Bronchial epithelial cell (primary cell): ENCODE measurements at places on chromosomes 3 and 15.

DNA sequence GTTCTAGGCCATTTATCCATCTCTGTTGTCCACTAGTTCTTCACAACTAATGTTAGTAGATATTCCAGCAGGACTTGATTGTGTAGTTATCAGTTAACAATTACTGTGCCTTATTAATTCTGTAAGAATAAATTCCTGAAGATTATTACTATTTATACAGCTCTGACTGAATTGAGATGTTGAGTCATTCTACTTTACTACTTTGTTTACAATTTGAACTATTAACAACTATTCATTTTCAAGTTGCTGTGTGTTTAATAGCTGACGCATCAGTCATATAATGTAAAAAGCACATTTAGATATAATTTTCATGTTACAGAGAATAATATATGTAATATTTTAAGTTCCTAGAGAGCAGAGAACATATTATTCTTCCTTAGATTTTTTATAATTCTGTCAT, 21.1 kb downstream of the DZIP3 start:
- DNase-seq, result no peak

DNA sequence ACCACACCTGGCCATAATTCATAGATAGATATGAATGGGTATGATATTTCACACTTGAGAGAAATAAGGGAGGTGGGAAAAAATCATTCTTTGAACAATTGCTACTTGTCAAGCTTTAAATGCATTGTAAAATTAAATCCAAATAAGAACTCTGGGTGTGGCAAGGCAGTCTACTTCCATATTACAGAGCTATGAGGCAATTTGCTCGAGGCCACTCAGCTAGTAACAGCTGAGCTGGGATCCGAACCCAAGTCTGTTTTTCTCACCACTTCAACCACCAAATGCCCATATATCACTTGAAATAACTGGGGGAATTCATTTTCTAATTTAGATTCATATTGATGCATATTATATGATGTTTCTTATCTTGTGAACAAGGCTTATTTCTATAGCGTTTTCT, 482.2 kb upstream of the ADAMTS9 start:
- no peak for DNase-seq

- peak; percentile 41 for DNase-seq
Observed at GRCh38 chr3:62586356-62586755, 213.0 kb upstream of the FEZF2 start.

DNA sequence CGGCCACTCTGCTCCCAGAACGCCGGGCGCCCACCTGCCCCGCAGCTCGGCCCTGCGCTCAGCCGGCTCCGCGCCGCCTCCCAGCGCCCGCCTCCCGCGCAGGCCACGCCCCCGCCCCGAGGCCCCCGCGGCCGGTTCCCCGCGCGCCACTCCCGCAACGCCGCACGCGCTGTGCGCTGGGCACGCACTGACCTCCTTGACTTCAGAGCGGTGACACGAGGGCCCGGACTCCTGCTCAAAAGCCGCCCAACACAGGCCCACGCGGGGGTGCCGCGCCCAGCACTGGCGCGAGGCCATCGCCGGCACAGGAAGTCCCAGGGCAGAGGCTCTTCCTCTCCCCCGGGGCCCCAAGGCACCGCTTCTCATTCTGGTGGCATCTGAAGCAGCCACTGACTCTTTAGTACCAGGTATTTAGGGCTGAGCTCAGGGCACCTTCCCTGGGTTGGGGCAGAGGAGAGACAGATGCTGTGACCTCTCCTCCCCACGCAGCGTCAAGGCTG, 12.4 kb downstream of the TNK2 start:
- no peak for DNase-seq

DNA sequence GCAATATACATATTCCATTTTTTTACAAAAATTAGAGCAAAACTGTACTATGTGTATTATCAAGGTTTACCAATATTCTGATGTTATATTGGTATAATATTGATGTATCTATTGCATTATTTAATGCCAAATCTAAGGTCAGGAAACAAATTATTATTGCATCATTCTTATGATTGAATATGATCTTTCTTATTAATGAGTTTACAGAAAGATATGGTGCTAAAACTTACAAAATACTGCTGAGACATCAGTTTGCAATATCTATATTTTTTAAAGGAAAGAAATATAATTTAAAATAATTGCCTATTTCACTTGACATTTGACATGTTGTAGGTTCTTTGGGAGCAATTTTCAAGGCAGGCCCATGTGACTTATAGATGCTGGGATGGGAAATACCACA, 357.6 kb downstream of the NLGN1 start:
- DNase-seq, result no peak

DNA sequence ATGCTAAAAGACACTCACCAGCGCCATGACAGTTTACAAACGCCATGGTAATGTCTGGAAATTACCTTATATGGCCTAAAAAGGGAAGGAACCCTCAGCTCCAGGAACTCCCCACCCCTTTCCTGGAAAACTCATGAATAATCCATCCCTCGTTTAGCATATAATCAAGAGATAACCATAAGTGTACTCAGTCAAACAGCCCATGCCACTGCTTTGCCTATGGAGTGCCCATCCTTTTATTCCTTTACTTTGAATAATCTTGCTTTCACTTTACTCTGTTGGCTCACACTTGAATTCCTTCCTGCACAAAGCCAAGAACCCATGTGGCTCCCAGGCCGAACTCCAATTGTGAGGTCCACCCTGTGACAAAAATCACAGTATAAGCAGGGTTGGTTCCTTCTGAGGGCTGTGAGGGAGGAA, 19.1 kb upstream of the FSTL1 start:
- no peak for DNase-seq

GRCh38 chr15:98777426-98777825, 129.1 kb downstream of the IGF1R start:
- no peak for DNase-seq

DNA sequence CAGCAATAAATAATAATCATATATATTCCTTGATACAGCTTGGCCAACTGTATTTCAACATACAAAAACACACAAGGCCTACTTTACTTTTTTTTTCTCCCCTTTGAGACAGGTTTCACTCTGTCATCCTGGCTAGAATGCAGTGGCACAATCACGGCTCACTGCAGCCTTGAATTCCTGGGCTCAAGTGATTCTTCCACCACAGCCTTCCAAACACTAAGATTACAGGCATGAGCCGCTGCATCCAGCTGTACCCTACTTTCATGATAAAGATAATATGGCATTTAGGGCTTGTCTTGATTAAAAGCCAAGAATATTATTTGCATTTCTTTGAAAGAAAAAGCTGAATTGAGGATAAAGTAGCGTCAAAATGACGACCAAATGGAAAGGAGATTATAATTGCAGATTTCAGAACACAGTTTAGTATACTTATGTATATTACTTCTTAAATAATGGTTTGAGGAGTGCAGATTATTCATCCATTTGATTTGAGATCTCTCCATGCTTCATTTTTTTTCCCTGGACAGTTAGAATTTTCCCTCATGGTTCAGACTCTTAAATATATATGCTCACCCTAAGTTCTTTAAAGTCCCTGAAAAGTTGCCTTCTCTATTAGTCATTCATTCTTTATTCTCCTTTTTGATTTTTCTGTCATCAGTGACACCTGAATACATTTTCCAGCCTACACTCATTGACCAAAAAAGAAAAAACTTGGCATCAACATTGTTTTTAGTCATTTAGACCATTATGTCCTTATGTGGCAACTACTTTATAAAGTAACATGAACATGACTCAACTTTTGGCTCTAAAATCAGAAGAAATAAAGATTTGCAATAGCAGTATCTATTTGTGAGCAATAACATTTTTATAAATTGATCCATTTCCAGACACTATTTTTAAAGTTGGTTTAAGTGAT, 48.5 kb upstream of the MLF1 start:
- peak; percentile 34 for DNase-seq

DNA sequence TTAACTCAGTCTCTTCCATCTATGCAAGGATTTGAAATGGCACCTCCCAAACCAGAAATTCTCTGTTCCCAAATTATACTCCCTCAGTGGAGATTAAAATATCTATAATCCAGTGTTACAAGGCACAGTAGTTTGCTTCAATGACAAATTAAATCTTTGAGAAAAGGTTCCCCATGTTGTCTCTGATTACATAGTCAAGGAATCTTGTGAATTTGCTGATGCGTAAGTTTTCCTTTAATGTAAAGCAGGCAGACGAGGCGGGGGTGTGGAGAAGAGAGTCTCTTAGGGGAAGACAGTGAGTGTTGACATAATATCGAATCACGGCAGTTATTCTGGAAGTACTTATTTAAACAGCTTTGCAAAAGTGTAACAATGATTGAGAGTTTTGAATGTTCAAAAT, 236.4 kb upstream of the RARB start:
- DNase-seq, result peak; percentile 35

- DNase-seq, result peak; percentile 72
Observed at GRCh38 chr15:89496155-89497098, at the start of gene RHCG. RHCG (minus strand) TSS chr15:89496583; CDS start chr15:89496544, 39 bp downstream.

DNA sequence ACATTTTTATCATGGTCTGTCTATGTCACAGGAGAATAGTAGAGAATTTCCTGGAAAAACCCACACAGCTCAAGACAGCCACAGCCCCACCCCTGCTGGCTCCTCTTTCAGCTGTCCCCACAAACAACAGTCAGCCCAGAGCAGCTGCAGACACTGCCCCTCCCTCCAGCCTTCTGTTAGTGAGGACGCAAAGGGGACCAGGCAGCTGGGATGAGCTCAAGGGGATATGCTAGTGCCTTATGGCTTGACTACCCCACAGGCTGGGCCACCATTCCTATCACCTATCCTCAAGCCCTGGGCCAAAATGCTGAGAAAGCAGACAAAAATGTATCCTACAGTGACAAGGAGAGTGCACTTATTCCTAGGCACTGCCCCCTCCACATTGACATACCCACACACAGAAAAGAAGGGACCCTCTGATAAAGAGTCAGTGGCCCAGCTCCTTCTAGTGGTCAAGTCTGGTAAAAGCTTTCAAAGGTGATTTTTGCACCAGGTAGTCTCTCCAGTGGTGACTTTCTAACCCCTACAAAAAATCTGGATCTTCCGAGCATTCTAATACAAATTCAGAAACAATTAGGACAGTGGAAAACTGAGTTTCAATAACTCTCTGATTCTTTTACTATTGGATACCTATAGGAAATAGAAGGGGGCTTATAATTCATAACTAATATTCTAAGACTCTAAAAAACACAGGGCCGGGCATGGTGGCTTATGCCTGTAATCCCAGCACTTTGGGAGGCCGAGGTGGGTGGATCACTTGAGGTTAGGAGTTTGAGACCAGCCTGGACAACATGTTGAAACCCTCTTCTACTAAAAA, 3.0 kb upstream of the MAP1A start:
- DNase-seq, result no peak

DNA sequence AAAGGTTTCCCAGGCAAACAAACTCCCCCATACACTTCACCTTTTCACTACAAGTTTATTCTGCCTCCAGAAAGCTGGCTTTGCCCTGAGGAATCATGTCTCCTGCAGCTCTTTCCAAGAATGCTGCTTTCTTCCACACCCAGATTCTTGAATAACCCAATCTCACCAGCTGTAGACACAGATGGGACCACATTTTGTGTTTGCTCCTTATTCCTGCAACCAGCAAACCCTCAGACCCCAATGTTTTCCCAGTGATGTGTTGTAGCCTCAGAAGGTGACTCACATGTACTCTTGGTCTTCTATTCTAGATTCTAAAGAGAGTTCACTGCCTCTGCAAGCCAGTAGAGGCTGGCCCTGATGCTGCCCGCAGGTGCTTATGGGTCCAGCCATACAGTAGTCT, 23.6 kb upstream of the TRIM59 start:
- peak; percentile 29 for DNase-seq

GRCh38 chr3:8416965-8417364, 84.7 kb upstream of the LMCD1 start:
- peak; percentile 44 for DNase-seq

GRCh38 chr3:191301017-191301416, 28.2 kb upstream of the CCDC50 start:
- DNase-seq, result no peak

DNA sequence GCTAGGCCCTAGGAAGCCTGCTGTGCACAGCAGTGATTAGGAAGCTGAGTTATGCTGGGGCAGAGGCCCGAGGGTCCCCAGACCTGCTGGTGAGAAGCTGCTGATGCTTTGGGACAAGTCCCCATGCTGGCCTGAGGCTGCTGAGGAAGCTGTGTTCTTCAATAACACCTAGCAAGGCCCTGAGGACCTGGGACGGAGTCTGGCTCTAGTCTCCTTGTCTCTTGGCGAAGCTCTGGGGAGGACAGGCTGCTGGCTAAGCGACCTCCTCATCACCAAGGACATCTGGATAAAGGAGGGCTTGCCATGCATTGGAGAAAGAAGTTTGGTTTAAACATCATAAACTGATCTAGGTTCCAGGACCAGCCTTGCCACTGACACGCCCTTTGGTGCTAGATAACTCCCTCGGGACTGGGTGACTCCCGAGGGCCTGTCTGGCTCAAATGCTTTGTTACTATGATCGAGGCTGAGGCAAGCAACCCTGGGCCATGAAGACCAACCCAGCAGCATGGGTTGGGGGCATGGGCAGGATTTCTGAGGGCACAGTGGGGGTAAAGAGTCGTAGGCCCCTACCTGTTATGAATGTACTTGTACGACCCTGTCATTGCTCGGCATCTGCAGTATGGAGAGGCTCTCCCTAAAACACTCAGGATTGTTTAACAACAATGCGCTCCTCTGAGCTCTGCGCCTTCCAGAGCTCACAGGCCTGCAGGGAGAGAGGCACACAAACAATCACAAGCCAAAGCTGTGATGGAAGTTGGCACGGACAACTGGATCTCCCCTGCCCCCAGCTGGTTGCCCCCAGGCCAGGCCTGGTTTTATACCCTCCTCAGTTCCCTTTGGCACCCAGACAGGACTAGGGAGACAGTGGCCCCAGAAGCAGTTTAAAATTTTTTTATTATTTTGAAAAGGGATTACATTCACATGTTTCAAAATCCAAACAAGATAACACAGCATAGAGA, 64.4 kb downstream of the LINGO1 start:
- DNase-seq, result no peak

- DNase-seq, result no peak
Observed at GRCh38 chr3:175046601-175047000, 187.5 kb downstream of the NAALADL2 start.

- no peak for DNase-seq
Observed at GRCh38 chr3:125083776-125084175, 28.0 kb upstream of the HEG1 start.

DNA sequence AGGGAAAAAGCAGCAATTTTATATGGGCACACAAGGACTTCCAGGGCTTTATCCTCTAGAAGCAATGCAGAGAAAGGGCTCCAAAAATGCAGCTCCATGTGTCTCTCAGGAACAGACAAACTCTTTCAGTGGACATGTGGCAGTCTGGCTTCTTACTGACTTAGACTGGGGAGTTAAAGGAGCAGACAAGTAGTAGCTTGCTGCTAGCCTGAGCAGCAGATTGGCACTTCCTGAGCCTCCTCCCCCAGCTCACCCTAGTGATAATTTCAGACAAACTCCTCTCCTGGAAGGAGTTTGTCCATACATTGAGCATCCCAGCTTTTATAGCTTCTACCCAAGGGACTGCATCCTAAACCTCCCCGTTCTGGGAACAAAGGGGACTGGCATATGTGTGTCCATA, 101.7 kb upstream of the MANF start:
- DNase-seq, result peak; percentile 86

- no peak for DNase-seq
Observed at GRCh38 chr15:81723701-81724100, 322.1 kb downstream of the MEX3B start.

GRCh38 chr3:108455212-108455705, 55.1 kb downstream of the MYH15 start:
- DNase-seq, result peak; percentile 25

GRCh38 chr3:157529751-157530150, 26.5 kb upstream of the VEPH1 start:
- no peak for DNase-seq
